ENCODE measurements at places on chromosomes 2 and 18.

GRCh38 chr2:232761301-232761907 is 15.0 kb downstream of the KCNJ13 start:
- peak; percentile 6 for DNase-seq

DNA sequence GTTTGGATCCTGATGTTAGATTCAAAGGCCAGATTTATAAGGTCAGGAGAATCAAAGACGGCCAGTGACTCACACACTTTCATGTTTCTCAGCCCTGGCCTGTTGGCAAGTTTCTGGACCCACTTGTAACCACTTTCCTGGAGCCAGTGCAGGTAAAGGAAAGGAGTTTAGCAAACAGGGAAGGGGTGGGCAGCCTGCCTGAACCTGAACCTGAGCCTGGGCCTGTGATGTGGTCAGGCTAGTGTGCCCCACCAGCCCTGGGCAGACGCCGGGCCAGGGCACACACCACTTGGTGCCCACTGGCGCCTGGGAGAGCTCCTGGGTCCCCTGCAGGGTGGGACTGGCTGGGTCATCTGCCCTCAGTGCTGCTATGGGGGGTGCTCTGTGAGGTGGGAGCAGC is 100.5 kb upstream of the SPRED2 start:
- no peak for DNase-seq

- no peak for DNase-seq
Observed at GRCh38 chr2:27441226-27441926, 805 bp upstream of the KRTCAP3 start.

GRCh38 chr2:202091476-202091875 is 18.4 kb downstream of the KIAA2012 start:
- DNase-seq = no peak

DNA sequence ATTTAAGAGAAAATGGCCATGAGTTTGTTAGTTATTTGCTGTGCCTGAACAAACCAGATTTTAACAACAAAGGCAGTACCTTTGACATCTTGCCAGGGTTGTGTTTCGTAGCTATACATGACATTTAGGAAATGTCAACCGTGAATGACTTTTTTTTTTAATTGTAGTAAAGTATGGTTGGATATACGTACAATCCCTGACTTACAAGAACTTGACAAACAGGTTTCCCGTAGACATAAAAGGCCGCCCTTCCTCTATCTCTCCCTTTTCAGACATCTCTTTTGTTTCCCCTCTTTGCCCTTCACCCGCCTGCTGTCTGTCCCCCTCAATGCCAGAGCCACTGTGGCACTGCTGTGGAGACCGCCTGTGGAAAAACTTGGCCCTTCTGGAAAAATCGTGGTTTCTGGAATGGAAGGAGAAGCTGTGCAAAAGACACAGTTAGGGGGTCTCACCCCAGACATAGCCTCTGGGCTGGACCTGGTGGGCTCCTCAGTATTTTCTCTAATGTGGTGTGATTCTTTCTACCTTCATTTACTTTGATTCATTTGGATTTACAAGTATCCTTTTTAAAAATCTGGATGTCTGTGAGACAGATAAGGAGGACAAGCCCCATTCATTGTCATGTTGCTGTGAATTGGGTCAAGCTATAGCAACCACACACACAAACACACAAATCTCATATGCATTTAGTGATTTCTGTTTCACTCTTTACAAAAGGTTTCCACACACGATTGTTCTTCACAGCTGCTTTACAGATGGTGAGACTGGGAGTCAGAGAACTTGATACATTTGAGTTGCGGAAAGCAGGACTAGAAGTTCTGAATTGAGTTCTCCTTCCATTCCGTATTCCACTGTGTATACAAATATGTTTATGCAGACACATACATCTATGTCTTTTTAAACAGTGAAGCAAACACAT is 48.6 kb downstream of the SPATS2L start:
- no peak for DNase-seq

DNA sequence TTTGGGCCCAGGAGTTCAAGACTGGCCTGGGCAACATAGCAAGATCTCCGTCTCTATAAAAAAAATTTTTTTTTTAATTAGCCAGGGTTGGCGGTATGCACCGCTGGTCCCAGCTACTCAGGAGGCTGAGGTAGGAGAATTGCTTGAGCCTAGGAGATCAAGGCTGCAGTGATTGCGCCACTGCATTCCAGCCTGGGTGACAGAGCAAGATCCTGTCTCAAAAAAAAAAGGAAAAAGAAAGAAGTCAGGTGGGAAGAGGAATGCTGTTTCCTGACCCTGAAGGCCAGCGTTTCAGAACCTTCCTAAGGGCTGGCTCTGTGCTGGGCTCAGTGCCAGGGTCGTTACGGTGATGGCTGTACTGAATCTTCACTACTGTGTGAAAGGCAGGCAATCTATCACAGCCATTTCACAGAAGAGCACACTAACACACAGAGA is 35.0 kb upstream of the AGAP1 start:
- DNase-seq = no peak

DNA sequence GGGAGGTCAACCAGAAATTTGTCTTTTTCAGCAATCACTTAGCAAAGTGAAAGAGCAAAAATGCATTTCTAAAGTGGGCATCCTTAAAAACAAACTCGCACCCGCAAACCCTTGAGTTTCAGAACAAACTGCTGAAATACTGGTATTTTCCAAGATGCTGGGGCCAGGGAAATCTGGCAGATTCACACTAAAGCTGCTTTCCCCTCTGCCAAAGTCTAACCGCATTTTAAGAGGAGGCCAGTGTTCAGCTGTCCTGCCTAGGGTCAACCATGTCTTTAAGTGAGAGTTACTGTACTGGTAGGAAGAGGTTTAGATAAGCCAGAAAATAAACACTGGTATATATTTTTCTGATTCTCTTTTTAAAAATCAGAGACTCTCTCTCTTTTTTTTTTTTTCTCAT is 55.9 kb downstream of the ACVR1 start:
- no peak for DNase-seq

DNA sequence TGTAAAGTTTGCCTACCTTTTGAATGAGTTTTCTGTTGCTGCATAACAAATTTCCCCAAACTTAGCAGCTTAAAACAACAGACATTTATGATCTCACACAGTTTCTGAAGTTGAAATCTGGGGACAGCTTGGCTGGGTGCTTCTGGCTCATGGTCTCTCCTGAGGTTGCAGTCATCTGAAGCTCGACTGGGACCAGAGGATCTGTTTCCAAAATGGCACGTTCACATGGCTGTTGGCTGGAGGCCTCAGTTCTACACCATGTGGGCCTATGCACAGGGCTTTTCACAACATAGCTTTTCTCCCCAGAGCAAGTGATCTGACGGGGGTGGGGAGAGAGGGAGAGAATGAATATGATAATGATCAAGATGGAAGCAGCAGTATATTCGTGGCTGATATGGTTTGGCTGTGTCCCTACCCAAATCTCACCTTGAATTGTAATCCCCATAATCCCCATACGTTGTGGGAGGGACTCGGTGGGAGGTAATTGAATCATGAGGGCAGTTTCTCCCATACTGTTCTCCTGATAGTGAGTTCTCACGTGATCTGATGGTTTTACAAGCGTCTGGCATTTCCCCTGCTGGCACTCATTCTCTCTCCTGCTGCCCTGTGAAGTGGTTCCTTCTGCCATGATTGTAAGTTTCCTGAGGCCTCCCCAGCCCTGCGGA is 3.5 kb downstream of the RALB start:
- DNase-seq = no peak

DNA sequence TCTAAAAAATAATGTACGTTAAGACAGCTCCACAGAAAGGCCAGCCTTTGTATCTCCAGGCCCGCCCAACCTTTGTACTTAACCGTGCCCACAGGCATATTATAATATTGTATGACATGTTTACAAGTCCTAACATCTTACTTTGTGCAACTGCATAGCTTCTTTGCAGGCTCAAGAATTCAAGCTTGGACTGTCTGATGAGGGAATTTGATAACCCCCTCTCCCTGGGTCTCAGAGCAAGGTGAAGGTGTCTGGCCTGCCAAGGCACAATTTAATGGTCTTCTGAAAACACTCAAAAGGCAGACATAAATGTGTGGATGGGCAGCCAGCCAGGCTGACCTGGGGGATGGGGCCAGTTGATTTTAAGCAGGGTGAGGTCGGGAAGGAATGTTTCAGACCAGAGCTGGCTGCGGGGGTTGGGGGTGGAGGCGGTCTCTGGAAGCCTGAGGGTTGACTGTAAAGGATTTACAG is 732.7 kb upstream of the FANCL start:
- DNase-seq = no peak

GRCh38 chr2:197809064-197809463 is 4.7 kb downstream of the PLCL1 start:
- DNase-seq = no peak

GRCh38 chr18:48135436-48135966 is 205.0 kb upstream of the SMAD2 start:
- DNase-seq = no peak
